ENCODE measurements at places on chromosomes 1 and 21.
A peak's percentile ranks its signal among the peaks of the same experiment; 100 is the strongest.

DNA sequence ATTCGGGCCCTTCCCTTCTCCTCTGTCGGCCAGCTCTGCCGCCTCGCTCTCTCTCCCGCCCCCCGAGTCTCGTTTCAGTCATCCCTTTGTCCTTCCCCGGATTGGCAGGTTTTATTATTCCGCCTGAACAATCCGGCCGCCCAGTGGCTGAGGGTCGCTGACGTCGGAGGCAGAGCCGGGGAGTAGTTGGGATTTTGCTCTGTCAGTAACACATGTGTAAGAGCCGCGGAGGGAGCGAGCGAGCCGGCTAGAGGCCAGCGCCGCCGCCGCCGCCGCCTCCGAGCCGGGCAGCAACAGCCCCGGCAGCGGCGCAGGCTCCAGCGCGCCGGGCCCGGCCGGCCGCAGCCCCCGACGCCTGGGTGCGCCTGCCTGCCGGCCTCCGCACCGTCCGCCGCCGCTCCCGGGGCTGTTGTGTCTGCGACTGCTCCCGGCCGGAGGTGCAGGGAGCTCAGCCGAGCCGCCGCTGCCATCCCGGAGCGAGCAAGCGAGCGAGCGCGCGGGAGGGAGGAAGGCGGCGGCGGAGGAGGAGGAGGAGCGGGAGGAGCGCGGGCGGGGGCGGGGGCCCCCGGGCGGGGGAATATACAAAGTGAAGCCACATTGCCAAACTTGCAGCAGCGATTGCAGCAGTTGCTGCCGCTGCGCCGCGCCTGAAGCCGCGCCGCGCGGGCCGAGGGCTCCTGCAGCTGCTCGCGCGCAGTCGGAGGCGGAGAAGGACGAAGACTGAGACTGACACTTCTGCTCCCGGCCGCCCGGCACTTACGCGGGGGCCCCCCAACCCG is at the start of gene LMO4:
Gene LMO4, plus strand, starts transcription at position 609 of the 779 bp plus-strand sequence. CDS start 3,136 bp downstream, outside the sequence.
- DNase-seq: peak; percentile 91

DNA sequence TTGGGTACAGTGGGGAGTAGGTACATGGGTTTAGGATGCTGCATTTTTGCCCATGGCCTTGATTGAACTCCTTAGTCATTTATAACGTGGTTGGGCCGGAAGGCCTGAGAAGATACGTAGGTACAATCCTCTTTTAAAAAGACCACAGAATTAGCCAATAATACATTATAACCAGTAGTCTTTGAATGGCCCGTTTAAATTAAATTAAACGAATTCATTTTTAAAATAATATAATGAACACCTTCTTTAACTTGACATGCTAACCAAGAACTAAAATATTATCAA is 20.1 kb upstream of the ADAR start:
- no peak for DNase-seq

GRCh38 chr1:68961143-68961542 is 464.3 kb upstream of the DEPDC1 start:
- no peak for DNase-seq

- no peak for DNase-seq
These were observed 43.9 kb downstream of the ABCG1 start for GRCh38 chr21:42262831-42263231.

DNA sequence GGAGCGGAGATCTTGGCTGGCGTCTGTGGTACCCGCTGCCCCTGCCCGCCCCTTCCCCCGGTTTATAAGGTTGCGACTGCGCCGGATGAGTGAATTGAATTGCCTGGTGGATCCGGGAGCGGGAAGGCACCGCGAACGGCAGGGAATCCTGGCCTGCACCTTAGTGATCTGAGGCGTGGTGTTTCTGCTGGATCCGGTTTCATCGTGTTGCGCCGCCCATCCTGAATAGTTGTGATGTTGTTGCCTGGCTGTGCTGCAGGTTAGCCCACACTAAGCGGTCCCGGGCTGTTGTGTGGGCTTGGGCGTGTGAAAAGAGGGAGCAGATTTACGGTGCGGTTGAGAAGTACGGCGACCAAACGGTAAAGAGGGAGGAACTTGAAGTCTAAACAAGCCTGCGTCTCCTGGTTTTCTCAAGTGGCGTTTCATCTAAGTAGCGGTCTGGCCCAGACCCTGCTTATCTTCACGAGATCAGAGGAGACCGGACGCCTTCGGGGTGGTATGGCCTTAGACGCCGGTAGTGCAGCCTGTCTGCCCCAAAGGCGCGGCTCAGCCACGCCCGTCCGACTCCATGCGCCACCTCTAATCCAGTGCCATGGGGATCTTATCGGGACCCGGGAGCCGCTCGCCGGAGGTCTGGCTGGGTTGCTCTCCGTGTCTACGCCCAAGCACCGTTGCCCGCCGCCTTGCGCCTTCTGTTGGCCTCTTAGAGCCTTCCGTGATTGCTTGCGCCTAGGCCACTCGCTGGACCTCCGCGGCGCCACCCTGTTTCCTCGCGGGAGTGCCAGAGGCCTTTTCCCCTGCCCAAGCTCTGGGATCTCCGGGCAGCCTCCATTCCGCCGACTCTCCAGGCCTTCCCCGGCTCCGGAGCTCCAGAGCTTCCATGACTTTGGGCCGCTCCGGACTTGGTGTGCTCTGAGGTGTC is 87.5 kb upstream of the RHOU start:
- peak; percentile 16 for DNase-seq

DNA sequence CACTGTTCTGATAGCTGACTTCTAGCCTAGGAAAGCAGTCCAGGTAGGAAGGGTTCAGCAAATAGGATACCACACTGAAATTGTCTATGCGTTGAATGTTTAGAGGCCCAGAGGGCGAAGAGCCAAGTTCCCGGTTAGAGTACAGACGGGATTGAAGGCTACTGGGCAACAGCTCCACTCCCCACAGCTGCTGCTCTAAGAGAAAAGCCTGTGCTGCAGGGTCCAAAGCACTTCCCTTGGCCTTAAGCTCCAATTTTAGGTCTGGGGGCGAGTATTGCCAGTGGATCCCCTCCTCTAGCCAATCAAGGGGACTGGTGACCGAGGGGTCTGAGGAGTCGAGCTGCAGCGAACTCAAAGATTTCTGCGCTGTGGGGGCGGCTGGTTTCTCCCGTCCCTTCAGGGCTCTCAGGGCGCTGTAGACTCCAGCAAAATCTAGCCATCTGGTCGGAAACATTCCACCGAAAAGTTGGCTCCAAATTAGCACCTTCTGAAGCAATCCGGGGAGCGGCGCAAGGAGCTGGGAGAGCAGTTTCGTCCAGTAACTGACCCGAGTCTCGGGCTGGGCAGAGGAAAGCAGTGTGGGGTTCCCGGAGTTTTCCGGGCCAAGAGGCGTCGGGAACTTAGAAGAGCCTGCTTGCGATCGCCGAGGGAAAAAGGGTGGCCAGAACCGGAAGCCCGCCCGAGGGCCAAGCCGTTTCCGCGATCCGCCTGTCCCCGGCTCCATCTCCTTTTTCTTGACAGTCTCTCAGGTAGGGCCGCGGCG is 748 bp downstream of the PPP1R15B start:
- DNase-seq: peak; percentile 18

DNA sequence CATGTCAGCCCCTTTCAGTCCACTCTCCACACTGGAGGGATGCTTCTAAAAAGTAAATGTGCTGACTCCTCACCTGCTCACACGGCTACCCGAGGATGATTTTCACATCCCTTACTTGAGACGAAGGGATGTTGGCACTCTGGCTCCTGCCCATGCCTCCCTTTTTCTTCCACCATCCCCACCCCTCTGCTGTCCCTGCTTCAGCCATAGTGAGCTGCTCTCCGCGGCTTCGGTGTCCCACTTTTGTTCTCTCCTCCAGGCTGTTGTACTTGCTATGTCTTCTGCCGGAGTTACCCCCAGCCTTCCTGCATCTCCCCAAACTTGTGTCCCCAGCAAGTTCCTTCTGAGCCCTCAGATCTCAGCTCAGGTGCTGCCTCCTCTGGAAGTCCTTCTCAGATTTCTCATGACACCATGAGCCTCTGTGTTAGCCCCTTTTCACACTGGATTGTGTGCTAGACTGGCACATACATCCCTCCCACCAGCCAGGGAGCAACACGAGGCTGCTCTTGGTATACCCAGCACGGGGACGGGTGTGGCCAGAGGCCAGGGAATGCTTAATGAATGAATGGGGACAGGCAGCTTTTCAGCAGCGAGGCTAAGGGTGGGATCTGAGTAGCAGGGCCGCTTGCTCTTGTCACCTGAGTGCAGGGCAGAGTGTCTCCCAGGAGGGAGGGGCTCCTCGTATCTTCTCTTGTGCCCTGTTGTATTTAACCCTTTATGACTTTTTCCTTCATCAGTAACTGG is 1.3 kb downstream of the ACOT11 start:
- DNase-seq: no peak

DNA sequence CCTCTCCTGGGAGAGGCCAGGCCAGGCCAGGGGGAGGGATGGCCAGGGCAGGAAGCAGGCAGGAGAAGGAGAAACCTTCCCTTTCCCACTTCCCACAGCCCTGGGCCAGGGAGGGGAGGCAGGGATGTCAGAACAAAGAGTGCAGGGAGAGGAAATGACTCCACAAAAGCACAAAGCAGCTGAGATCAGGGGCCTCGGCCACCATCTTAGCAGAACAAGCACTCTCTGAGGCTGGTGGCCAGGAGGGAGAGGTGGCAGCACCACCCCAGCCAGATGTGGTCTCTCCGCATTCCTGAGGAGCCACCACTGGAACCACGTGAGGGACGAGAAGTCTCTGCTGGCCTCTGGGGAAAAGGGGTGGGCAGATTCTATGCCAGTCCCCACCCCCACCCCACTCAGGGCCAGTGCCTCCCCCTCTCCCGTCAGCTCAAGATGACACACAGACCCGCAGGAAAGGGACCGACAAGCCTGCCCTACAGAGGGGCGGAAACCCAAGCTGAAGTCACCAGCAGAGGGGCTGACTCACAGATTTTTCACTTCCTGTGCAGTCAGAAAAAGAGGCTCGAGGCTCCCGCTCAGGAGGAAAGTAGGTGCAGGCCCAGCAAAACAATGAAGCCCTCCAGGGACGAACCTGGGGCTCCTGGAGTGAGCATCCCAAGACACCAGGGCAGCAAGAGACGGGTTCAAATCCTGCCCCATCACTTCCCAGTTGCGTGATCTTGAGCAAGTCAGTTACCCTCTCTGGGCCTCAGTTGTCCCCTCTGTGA is 24.1 kb upstream of the ALDH4A1 start:
- no peak for DNase-seq

- DNase-seq: no peak
These were observed 58.3 kb downstream of the CLEC20A start for GRCh38 chr1:178438432-178438831.

GRCh38 chr1:44999232-44999631 is 11.9 kb downstream of the HECTD3 start:
- DNase-seq: no peak

- DNase-seq: no peak
These were observed 56.8 kb upstream of the LYST start for GRCh38 chr1:235923466-235924021.

GRCh38 chr1:75135573-75136194 is 1.5 kb downstream of the LHX8 start:
- DNase-seq: peak; percentile 71

GRCh38 chr1:91795591-91796389 is 90.2 kb downstream of the TGFBR3 start:
- no peak for DNase-seq

- DNase-seq: no peak
These were observed 1003.0 kb upstream of the NCAM2 start for GRCh38 chr21:19995253-19995652.

DNA sequence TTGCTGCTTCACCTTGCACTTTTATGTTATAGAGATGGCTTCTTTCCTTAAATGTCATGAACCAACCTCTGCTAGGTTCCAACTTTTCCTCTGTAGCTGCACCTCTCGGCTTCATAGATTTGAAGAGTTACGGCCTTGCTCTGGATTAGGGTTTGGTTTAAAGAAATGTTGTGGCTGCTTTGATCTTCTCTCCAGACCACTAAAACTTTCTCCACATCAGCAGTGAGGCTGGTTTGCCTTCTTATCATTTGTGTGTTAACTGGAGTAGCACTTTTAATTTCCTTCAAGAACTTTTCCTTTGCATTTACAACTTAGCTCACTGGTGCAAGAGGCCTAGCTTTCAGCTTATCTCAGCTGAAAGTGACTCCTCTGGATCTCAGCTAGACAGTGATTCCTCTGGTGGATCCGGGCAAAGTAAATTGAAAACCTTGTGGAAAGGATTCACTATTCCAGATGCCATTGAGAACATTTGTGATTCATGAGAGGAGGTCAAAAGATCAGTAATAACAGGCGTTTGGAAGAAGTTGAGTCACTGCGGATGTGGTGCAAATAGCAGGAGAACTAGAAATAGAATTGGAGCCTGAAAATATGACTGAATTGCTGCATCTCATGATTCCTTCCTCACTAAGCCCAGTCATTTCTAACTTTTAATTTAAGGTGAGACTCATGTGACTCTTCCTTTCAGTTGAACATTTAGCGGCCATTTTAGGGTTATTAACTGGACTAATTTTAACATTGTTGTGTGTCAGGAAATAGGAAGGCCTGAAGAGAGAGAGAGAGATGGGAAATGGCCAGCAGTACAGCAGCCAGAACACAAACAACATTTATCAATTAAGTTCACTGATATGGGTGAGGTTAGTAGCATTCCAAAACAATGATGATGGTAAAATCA is 16.2 kb upstream of the RGS1 start:
- no peak for DNase-seq

GRCh38 chr1:43874716-43875115 is 58.9 kb upstream of the ARTN start:
- no peak for DNase-seq

DNA sequence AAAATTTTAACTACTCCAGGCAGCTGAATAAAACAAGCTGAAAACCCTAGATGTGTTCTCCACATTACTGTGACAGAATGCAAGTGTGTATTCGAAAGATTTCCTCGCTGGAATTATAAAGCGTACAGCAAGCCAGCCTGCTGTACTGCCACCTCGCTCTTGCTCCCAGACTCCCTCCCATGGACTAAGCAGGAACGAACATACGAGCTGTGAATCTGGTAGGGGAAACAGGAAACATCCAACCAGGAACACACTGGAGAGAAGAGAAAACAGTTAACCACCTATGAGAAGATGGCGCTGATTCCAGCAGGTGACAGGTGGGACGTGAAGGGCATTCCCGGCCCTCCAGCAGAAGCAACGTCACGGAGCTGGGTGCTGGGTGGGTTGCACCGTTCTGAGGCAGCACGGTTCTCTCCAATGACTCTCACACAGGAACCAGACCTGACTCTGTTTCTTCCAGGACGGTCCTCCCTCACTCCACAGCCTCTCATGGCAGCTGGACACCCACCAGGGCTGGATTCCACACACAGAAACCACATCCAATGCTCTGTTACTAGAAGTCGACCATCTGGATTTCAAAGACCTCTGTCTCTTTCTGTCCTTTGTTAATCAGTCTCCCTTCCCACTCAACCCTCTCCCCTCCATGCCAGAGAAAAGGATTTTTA is 219.2 kb downstream of the RERE start:
- peak; percentile 68 for DNase-seq

Measured in NCI-H1105 (cell line).